ENCODE measurements at places on chromosomes 16 and 17.

- no peak for DNase-seq
Observed at GRCh38 chr17:8799570-8800212, 526 bp upstream of the MFSD6L start.

GRCh38 chr17:80584176-80584905 is 39.7 kb downstream of the RPTOR start:
- DNase-seq: no peak

DNA sequence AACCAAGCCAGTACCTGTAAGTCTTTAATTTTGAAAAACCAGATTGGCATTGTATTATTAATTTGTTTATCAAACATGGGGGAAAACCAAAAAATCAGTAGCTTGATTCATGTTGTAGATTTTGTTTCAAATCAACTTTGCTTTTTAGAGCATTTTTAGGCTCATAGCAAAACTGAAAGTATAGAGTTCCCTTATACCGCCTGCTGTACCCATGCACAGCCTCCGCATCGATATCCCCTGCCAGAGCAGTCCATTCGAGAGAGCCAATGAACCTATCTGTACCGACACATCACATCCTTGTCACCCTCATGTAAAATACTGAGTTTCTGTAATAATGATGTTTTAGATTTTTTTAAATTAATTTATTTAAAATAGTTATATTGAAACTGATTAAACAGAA is 16.2 kb upstream of the MRC2 start:
- no peak for DNase-seq

DNA sequence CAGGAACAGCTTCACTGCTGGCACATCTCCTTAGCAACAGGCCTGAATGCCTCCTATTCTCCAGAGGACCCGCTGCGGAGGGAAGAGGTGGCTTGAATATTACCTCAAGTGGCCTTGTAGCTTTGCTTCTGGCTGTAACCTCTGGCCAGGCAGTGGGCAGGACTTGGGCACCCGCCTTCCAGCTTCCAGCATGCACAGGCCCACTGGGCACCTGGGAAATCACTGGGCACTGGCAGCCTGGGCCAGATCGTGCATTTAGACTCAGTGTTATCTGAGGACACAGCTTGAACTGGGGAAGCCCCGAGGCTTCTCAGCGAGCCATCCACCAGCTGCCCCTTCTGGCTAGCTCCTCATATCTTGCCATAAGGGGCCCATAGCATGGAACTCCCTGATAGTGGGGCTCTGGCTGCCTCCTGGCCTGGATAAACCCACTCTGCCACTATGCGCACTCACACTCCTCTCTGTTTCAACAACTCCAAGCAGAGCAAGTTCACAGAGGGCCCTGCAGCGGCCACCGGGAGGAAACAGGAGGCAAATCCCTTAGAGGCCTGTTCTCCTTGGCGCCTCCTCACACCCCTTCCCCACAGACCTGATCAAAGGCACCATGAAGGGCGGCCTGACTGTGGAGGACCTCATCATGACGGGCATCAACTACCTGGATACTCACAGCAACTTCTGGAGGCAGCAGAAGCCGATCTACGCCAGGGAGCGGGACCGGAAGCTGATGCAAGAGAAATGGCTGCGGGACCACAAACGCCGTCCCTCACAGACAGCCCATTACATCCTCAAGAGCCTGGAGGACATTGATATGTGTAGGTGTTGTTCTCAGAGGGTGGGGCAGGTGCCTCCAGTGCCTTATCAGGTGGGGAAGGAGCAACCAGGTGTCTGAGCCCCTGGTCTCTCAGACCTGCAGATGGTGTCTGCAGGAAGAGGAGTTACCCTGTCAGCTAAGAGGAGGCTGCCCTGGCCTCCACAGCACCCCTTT is 7.8 kb downstream of the ODAD4 start:
- DNase-seq: no peak

DNA sequence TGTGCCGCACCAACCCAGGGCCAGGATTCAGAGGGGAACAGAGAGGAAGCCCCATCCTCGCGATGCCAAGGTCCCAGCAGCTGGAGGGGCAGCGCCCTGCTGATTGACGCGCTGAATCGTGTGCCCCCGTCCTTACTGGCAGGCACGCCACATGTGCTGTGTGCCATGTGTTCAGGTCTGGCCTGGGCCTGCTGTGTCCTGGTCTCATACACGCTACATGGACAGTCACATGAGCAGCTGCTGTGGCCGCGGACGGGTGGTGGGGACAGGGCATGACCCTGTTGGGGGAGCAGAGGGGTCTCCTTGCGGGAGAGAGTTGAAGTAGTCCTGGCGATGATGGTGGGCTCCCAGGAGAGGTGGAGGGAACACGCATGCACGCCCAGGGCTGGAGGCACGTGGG is 18.0 kb downstream of the CBFA2T3 start:
- DNase-seq: no peak

All from RWPE1 (cell line).